ENCODE measurements at places on chromosomes 16 and 17.

DNA sequence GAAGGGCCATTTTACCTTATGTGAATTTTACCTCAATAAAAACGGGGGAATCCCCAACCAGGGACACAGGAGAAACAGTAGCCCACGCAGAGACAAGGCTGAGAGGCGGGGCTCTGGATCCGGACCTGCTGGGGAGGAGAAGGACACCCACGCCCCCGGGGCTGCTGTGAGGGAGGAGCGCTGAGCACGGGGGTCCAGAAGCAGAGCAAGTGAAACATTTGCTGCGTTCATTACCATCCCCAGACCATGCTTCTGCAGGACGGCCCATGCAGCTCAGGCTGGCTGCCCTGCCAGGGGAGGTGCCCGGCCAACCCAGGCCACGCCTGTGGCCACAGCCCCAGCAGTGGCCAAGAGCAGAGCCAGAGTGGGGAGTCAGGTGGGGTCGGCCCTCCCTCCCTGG lies 50.0 kb downstream of the KCNJ18 start:
- DNase-seq = no peak

DNA sequence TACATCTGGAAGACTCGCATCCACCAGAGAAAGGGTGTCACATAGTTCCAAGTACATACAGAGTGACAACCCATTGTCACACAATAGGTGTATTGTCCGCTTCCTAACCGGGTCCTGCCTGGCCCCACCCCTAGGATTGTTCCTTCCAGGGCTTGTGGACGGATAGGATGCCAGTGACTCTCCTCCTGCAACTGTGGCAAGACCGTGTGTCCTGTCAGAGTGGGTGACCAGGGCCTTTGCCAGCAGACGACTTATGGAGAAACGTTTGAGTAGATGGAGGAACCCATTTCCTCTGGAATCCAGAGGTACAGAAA lies 258.4 kb downstream of the CPPED1 start:
- no peak for DNase-seq

DNA sequence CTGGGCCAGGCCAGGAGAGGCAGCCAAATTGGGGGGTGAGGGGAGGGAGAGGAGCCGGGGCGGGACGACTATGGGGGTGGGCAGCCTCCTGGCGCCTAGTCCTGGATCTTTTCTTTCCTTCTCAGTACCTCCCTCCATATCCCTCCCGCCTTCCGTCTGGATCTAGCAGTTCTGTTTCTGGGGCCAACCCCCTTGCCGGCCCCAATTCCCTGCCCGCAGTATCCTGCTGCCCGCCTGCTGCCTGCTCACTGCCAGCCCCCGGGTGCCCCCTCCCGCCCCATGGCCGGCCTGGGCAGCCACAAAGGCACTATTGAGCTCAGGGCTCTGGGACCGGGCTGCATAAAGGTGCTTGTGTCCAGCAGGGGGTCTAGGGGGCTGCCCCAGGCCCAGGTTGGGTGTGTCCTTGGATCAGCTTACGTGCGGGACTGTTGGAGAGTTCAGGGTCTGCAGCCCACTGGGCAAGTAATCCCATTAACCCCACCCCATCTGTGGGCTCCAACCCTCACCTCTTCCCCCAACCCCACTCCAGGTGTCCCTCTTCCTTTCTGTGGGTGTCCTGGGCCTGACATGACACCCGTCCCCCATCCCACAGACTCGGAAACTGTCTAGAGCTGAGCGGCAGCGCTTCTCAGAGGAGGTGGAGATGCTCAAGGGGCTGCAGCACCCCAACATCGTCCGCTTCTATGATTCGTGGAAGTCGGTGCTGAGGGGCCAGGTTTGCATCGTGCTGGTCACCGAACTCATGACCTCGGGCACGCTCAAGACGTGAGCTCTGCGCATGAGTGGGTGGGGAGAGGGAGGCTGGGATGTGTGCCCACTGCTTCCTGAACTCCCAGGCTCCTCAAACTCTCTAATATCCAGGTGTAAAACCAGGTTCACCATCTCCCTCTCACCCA lies 2.0 kb downstream of the WNK4 start:
- no peak for DNase-seq

DNA sequence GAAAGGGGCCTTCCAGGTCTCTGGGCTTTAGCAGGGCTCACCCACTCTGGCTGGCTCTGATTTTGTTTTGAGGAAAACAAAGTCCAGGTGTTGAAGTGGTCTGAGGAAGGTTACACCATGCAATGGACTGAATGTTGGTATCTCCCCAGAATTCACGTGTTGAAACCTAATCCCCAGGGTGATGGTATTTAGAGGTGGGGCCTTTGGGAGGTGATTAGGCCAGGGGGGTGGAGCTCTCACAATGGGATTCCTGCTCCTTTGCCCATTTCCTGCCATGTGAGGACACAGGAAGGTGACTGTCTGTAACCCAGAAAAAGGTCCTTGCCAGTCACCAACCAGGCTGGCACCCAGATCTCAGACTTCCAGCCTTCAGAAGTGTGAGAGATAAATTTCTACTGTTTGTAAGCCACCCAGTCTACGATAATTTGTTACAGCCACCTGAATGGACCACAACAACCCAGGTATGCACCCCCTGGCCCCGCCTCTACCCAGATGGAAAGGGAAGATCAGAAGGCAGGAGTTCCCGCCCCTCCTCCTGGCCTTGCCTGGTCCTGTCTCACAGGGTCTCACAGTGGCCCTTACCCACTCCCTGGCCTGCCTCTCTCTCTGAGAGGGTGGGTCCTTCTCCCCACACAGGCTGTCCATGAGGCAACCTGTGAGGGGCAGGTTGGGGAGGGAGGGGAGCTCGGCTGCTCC lies 32.0 kb downstream of the LRRC75A start:
- no peak for DNase-seq

DNA sequence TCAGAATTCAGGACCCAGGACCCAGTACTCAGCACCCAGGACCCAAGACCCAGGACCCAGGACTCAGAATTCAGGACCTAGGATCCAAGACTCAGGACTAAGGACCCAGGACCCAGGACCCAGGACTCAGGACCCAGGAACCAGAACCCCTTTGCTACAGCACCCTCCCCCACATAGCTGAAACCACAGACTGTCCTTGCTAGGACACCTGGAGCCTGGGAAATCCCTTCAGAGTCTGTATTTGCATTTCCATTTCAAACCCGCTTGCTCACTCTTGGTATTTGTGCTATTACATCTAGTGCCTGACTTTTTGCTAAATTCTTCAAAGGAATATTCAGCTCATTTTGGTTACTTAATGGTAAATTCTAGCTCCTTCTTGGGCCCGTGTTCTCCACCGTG lies 275.8 kb upstream of the MAF start:
- DNase-seq = no peak

DNA sequence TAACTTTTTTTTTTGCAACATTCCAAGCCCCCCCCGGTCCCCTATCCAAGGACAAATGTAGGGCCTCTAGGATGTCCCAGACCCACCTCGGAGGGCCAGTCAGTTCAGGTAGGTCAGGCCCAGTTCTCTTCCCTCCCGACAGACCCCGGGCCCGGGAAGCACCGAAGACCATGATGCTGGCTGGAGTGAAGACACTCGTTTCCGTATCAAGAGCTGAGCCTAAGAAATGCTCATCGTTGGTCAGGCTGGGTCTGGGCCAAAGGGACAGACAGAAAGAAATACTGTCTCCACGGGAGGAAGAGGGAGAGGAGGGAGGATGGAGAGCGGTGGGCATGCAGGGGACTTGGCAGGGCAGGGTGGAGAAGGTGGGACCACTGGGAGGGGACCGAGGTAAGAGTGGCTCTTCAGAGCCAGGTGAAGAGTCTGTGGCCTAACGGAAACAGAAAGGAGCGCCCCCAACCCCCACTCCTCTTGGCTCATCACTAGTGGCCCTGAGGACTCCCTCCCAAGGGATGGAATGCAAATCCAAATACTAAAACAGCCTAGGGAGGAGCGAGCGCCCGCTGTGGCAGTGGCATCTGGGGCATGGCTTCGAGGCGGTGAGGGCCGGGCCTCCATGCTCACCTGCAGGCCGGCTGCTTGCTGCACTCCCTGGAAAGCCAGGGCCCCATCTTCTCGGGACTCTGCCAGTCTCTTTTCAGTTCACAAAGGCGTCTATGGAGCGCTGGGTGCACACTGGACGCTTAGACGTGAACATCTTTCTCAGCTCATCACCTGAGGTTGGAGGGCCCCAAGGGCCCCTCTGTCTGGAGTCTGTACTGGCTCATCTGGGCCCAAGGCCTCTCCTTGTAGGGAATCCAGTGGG lies 1.7 kb upstream of the ROGDI start:
- no peak for DNase-seq

- no peak for DNase-seq
These were observed 11.6 kb downstream of the ZACN start for GRCh38 chr17:76090517-76091129.

- DNase-seq = no peak
These were observed 122.6 kb upstream of the MON1B start for GRCh38 chr16:77068402-77068801.

DNA sequence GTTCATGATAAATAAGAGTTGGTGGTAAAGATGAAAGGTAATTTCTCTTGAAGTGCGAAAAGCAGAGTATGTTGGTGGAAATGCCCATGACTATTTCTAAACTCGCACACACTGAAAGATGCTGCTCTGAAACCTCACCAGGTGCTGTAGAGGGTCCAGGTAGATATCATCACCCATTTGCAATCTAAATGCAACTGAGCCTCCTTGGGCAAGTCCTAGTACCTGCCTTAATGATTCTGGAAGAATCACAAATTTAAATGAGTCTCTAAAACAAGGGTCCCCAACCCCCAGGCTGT lies 5.9 kb upstream of the MMD start:
- DNase-seq = no peak

DNA sequence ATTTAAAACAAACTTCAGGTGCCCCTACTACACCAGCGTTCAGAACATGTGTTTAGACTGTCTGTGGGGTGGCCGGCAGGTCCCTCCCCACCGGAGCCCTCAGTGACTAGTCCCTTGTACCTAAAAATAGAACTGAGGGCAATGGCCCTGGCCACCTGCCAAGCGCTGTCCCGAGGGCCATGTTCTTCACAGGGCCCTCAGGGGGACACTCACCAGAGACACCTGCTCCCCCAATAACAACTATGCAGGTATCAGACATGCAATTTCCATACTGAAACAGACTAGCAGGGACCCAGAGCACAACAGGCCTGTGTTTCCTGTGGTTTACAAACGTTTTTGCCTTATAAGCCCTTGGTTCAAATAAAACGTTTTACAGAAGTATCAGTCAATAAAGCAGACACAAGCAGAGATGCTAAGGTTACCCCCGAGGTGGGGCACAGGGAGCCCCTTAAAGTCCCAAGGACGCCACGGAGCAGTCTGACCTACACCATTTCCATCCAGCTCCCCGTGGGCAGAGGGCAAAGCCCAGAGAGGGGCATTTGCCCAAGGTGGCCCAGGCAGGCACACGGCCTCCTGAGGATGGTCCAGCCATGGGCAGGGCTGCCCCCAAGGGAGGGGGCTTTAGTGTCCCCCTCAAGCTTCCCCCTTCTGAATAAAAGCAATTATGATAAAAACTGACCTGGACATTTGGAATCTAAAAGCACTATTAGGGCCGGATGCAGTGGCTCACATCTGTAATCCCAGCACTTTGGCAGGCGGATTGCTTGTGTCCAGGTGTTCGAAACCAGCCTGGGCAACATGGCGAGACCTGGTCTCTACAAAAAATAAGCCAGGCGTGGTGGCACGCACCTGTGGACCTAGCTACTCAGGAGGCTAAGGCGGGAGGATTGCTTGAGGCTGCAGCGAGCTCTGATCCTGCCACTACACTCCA lies 896 bp upstream of the MYLK3 start:
- no peak for DNase-seq

- DNase-seq = peak; percentile 92
These were observed 4.8 kb downstream of the RNF213 start for GRCh38 chr17:80265205-80266068.

DNA sequence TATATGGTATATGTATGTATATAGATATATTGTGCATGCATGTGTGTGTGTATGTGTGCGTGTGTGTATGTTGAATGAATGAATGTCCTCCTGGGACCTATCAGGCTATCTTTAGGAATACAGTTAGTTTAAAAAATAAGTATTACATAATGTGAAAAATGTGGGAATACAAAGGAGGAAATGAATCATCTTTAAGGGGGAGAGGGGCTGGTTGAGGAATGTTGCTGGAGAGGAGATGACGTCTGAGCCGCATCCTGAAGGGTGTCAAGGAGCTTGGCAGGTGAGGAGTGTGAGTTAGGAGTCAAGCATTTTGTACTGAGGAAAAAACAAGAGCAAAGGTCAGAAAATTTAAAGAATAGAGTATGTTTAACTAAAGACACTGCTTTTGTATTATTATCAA lies 62.4 kb upstream of the NLK start:
- no peak for DNase-seq
